ENCODE measurements at places on chromosomes 3 and 15.

DNA sequence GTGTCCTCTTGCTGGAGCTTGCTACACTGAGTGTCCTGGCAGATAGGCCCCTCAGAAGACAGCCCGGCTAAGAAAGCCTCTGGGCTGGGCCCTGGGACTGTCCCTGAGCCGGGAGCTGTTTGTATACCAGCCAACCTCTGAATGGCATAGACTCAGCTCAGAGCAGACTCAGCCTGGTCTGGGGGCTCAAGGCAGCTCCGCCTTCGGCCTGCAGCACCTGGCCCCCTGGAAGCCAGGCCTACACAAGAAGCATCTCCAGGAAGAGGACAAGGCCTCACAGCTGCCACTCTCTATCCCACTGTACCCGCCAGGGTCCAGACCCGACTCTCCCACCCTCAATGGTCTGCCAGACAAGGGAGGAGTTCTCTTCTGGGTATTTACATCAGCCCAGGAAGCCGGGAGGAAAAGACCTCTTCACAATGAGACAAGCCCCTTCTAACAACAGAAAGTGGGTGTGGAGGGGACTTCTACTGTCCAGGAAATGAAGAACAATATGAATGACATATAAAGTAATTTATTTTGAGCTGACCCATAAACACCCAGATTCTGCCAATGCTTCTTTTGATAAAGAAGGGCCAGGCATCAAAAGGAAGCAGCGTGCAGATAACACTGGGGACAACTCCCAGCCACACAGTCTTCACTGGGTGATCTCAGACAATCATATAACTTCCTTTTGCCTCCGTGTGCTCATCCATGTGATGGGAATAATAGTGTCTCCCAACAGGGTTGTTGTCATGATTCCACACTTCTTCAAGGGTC is 110.2 kb downstream of the TPRA1 start:
- no peak for DNase-seq

DNA sequence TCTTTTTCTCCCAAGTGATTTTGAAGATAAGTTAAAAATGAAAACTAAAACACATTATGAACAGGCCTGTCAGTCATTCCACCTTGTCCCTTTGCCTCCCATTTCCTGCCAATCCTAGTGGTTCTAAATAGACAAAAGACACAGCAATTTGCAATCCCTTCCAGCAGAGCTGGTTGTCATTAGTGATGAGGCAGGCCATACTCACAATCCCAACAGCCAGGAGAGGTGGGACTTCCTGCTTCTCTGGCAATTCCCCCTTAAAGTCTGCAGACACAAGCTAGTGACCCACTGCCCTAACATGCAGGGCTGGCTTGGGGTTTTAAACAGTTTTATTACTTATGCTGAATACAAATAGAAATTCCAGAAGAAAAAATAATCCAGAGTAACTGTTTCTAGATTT is 38.4 kb upstream of the RBP1 start:
- no peak for DNase-seq

- DNase-seq: peak; percentile 94
Measured at GRCh38 chr15:38714309-38715072, 149.9 kb upstream of the RASGRP1 start.

GRCh38 chr3:172102883-172103310 is 63.5 kb downstream of the FNDC3B start:
- no peak for DNase-seq

DNA sequence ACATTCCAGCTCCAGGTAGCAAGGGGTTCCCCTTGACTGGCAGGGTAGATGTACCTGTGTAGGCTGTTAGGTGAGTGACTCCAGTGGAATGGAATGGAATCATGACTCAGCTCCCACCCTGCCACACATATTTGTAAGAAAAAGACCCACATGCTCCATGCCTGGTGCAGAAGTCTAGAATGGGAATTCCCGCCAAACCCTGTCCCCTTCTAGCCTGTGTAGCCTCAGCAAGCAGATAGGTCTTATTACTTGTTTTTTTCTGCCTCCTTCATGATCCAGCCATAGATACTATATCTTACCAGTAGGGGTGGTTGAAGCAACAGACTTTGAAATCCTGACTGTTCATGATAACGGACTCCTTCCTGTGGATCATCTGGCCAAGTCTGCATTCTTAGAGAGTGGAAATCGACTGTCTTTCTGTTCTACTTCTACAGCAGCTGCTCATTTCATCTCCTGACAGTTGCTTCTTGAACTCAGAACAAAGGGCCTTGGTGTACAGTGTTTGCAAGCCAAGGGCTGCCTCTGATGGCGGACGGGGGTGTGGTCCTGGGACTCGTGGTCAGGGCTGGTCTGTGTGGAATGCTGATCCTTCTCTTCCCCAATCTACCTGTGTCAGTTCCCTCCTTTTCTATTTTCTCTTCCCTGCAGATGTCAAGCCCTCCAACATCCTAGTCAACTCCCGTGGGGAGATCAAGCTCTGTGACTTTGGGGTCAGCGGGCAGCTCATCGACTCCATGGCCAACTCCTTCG is 16.3 kb downstream of the SNAPC5 start:
- DNase-seq: no peak

DNA sequence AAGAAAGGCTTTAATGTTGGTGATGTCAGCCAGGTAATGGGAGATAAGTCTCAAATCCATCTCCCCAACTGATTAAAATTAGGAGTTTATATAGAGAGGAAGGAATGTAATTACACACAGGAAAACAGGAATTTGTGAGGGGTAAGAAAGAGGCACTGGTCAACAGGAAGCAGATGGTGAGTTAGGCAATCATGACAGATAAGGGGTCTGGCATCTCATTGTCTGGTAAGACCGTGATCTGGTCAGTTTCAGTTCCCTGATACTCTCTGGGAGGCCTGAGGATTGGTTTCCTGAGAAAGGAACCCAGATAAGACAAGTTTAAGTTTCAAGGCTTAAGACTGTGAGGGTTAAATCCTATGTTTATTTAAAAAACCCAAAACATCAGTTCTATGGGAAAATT is 414.7 kb upstream of the ARRDC4 start:
- DNase-seq: no peak

- no peak for DNase-seq
Measured at GRCh38 chr3:156808025-156808424, 18.1 kb upstream of the LEKR1 start.

DNA sequence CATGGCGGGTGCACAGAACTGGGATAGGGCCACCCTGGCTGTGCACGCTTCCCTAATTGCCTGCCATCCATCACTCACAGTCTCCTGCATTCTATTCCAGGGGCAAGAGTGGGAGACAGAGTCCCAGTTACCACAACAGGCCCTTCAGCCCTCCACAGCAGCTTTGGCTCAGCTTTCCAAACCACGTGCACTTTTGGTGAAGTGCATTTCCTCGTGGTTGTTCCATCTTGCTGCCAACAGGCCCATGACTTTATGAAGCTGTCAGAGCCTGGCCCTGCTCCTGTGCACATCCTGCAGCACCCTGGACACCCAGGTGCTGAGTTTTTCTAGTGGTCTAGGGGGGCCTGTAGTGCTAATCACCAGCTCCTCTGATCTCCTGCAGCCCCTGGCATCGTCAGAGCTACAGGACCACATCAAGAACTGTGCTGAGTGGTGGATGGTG is 110.2 kb downstream of the ADCY5 start:
- DNase-seq: no peak

DNA sequence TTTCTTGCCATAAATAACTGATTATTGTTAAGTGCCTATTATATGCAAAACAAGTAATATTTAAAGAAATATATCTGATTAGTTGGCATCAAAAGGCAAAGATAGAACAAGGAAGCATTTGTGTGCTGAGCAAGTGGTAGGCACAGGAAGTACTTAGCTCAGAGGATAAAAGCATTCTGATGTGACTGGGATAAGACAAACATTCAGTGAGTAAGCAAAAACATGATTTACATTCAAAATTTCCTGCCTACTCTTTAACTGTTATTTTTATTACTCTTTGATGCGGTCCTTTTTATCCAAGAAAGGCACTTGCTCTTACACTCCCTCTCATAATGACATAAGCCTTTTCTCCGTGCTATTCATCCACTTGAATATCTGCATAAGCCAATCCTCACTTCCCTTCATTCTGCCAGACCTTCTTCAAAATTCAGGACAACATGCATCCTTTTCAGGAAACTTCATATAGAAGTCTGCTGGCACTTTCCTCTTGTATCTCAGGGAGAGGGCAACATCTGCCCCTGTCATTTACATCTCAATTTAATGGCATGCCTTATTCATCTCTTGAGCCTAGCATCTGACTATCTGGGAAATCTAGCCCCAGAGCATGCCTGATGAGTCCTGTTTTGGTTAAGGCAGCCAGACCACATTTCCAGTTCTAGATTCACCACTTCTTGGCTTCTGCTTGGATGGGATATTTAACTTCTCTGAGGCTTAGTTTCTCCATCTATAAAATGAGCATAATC is 478.2 kb upstream of the ROBO2 start:
- peak; percentile 60 for DNase-seq

DNA sequence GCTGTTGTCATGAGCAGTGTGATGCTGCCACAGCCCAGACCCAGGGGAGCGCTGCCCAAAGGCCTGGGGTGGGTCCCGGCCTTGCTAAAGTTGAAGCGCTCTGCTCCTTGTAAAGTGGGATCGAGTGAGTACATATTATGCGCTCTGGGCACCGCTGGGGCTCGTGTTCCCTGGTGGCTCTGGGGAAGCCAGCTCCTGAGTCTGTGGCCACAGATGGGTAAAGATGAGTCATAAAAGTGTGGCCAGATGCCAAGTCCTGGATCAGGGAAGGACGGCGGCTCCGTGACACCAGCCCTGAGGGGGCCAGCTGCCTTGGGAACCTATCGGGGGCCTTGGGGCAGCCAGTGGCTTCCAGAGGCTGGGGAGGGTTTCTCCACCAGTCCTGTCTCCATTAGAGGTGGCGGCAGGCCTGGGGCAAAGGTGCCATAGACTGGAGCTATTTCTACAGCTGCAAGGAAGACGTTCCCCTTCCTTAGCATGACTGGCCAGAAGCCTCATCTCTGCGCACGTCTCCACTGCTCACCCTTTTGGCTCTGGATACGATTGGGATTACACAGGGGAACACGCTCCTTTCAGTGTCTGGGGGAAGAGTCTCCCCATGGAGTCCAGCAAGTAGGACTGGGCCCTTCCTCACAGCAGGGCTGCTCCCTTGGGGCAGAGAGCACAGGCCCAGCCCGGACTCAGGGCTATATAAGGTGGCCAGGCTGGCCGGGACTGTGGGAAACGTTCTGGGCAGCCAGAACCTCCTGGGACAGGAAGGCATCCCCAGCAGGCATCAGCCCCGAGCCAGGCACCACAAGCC is 1.2 kb upstream of the ITIH4 start:
- DNase-seq: peak; percentile 90

DNA sequence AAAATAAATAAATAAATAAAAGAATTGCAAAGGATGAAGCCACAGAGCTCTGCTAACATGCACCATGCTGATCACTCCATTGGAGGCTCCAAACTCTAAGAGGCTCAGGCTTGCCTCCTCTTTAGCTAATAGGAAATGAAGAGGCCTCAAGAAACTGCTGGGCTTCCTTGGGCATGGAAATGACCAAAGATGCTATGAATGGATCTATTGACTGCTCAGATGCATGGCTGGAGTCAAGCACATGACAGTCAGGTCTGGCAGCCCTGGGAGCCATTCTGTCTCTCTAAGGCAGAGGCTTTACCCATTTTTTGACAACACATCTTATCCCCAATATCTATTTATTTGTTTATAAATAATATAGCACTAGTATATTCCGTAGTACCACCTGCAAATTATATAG is 5.3 kb upstream of the LIPC start:
- no peak for DNase-seq

- no peak for DNase-seq
Measured at GRCh38 chr15:43126356-43126755, 7.0 kb upstream of the TMEM62 start.

DNA sequence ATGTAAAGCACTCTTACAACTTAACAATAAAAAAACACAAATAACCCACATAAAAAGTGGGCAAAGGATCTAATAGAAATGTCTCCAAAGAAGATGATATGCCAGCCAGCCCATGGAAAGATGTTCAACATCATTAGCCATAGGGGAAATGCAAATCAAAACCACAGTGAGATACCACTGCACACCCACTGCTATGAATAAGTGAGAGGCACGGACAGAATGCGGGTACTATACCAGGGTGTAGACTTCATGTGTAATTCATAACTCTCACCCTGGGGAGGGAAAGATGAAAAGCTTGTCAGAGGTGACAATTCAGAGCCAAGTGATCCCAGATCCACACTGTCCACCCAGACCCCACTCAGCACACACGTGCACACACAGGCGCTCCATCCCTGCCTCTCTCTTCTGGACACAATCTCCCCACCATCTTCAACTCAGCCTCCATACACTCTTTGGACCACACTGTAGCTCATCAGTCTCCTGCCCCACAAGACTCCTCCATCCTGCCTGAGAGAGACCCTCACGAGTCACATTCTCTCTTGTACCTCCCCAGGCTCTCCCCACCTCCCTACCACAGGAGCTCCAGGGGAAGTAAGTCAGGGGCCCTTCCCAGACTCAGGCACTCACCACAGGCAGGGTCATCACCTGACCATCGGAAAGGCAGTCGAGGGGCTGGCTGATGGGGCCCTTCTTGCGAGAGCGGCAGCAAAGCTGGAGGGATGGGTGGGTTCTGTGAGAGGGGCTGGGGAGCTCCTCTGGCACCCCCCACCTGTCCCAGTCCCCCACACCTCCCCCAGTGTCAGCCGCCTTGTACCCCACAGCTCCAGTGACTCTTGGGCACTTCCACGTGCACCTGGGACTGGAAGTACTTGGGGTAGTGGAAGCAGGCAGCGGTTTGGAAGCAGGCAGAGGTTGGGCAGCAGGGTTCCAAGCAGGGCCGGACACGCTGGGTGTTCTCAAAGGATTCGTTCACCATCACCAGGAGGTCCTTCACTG is 21.3 kb downstream of the PLA2G4E start:
- no peak for DNase-seq

GRCh38 chr3:193788189-193788991 is 195.4 kb downstream of the OPA1 start:
- DNase-seq: peak; percentile 78

DNA sequence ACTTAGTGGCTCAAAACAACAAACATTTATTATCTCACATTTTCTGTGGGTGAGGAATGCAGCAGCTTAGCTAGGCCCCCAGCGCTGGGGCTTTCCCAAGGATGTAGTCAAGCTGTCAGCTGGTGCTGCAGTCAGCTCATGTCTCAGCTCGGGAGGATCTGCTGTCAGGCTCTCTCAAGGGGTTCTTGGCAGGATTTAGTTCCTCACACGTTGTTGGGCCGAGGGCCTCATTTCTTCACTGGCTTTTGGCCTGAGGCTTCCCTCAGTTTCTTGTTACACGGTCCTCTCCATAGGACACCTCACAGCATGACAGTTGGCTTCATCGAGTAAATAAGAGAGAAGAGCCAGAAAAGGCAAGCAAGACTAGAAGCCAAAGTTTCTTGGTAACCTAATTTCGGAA is 13.7 kb upstream of the U2SURP start:
- DNase-seq: peak; percentile 33

DNA sequence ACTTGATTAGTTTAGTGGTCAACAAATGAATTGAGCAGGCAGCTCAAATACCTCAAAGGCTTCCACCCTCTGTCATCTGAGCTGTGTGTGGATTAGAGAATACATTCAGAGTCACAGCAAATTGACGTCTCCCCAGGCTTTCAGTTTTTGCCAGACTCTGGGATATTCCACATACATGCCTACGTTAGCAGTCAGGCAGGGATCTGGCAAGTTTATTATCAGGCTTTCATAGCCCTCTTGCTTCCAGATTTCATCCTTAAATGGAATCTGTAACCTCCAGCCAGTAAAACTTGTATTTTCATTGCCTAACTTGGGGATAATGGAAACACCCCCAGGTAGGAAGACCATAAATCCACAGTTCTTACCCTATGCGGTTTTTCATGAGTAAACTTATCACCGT is 115.9 kb downstream of the RASA2 start:
- DNase-seq: no peak
